Activated CD4-positive, alpha-beta T cell treated with anti-CD3 and anti-CD28 coated beads, Interleukin-10, Interleukin-2, amounts not matched to agents 100 ng/mL and 50 ng/mL, durations not matched to agents 16 hours and 8 hours (primary cell): ENCODE measurements at places on chromosomes 1 and 21.

DNA sequence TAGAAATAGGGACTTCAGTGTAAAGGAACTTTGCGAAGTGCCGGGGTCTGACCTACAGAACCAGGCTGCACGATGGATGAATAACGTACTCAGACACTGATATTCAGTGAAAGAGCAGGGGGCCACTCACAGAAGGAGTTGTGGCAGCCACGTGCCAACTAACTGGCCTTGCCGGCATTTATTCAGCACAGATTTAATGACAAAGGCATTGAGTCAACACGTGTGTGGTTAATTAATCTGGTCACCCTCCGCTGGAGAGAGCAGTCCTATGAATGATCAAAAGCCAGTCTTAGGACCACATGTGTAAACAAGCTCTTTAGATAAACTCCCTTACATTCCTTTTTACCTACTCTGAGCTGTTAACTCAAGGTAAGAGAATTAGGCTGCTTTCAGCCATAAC is 6.2 kb upstream of the B3GALT2 start:
- no peak for DNase-seq

GRCh38 chr1:5960336-5960735 is 31.9 kb downstream of the NPHP4 start:
- no peak for DNase-seq

DNA sequence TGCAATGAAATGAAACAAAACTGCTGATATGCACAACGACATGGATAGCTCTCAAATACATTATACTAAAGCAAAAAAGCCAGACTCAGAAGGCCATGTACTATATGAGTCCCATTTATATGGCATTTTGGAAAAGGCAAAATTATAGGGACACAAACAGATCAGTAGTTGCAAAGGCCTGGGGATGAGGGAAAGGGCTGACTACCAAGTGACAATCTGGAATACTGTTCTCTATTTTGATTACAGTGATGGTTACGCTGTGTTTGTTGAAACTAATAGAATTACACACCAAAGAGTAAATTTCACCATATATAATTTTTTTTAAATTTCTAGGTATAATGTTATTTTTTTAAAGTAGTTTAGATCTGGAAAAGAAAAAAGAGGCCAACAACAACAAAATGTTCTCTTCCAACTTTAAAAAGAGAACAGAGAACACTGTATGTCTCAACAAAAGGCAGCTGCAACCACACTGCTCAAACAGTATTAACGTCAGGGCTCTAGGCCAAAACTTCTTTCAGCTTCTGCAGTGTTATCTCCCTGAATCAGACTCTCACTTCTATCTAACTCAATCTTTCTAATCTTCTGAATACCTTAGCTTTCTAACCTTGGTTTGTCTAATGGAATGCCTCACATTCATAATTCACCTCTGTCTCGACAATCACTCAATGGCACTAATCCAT is 75.8 kb downstream of the FOXJ3 start:
- DNase-seq, result no peak

DNA sequence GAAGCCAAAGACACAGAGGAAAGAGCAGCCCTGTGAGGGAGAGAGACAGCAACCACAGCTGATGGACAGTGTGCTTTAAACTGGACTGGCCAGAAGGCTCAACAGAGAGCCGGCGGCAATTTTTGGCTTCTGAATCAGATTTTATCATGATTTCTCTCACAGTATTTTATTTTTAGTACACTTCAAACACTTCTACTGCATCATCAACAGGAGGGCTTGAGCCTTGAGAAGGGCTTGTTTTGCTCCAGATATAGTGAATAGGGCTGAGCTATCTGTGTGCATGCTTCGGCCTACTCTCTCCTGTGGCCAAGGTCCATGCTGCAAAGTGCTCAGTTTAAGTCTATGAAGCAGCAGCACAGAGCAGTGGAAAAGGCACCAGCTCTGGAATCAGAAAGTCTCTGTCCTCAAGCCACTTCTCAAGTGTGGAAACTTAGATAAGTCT is 33.3 kb downstream of the ADCY10 start:
- no peak for DNase-seq

- DNase-seq, result no peak
These were observed 36.6 kb upstream of the LCE5A start for GRCh38 chr1:152473887-152474537.

DNA sequence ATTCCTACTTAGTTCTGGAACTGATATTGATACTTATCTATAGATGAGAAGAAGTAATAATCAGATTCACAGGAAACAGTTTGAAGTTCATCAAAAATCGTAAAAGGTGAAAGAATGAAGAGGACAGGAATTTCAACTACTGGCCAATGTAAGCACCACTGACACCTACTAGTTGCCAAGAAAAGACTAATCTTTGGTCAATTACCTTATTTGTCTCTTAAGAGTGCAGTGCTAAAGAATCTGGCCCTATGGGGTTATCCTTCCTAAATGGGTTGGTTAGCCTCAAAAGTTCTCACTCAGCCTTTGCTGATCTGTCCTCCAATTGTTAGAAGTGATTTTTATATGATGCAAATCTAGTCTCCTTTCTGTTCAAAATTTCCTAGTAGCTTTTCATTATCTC is 29.5 kb downstream of the ADSS2 start:
- DNase-seq, result no peak

- DNase-seq, result no peak
These were observed 324.0 kb upstream of the NEGR1 start for GRCh38 chr1:72606216-72606810.

GRCh38 chr1:202145068-202145743 is 669 bp upstream of the ARL8A start:
- peak; percentile 80 for DNase-seq

- DNase-seq, result no peak
These were observed 43.4 kb downstream of the TSNAX start for GRCh38 chr1:231571904-231572303.

- no peak for DNase-seq
These were observed 390.7 kb upstream of the ZP4 start for GRCh38 chr1:238281418-238281817.

GRCh38 chr1:246971090-246971721 is 36.7 kb downstream of the ZNF695 start:
- peak; percentile 45 for DNase-seq

- no peak for DNase-seq
These were observed 13.9 kb downstream of the PHLDA3 start for GRCh38 chr1:201455098-201455497.

GRCh38 chr1:196584696-196585095 is 23.5 kb downstream of the KCNT2 start:
- no peak for DNase-seq

- no peak for DNase-seq
These were observed 713.8 kb downstream of the KCNT2 start for GRCh38 chr1:195894411-195894810.

- DNase-seq, result no peak
These were observed 37.4 kb downstream of the CITED4 start for GRCh38 chr1:40824591-40825434.

DNA sequence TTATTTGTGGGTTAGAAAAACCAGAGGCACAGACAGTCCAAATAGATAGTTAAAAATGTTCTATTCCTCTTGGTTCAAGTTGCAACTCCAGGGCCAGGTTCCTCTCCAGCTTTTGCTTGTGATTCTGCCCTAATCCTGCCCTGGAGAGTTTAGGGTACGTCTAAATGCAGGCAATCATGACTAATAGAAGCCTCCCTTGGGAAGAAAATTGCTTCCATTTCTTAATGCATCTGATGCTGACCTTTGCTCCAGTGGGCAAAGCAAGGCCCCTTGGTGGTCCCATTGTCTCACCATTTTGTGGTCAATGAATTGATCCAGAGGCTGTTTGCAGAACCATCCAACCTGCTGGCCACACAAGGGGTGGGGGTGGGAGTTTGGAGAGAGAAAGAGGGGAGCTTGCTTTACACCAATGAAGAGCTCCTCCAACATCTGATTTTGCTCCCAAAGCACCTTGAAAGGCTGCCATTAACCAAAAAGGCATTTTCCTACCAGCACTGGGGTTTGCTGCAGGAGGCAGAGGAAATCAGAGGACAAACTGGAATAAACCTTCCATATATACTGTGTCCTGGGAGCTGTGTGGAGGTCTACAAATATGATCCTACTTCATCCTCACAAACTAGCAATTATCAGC is 31.3 kb downstream of the C8B start:
- DNase-seq, result no peak

DNA sequence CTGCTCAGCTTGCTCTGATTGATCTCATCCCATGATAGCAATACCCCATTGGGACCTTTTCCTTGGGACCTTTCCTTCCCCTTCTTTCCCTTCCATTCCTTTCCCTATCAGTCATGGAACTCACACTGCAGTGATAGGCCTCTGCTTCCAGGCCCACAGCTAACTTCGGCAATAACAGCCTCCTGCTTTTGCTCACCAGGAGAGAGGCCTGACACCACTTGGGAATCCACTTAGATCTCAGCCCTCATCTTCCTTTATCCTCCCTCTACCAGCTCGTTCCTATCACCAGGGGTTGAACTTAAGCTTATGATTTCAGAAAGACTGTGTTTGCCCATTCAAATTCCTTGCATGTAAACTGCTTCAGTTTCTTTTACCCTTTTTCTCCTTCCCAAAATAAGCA is 11.0 kb upstream of the TIPRL start:
- DNase-seq, result no peak

GRCh38 chr1:61121631-61122030 is 39.3 kb downstream of the NFIA start:
- no peak for DNase-seq

- peak; percentile 67 for DNase-seq
These were observed 242.7 kb upstream of the JUN start for GRCh38 chr1:59026472-59026948.

GRCh38 chr1:71170925-71171324 is 90.1 kb upstream of the ZRANB2 start:
- no peak for DNase-seq

DNA sequence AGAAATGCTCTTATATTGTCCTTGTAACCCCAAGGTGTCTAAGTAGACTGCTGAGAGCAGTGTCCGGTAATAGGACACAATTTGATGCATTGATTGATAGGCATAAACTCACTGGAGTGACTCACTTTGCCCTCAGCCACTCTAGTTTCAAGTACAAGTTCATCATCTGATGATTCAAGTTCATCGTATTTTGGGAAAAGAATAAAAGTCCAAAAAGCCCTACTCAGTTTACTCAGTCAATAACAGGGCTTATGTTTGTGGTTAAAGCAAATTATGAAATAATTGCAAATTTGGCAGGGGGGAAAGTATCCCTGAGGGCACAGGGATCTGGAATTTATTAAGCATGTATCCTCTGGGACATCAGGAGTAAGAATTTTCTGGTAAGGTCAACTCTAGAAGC is 7.6 kb upstream of the ATF3 start:
- no peak for DNase-seq

GRCh38 chr1:29344336-29344735 is 108.0 kb downstream of the PTPRU start:
- DNase-seq, result no peak

- no peak for DNase-seq
These were observed 431.4 kb downstream of the BRINP3 start for GRCh38 chr1:190046231-190046630.

GRCh38 chr1:221093903-221094791 is 214.9 kb downstream of the HLX start:
- DNase-seq, result no peak

GRCh38 chr1:227791425-227792143 is 23.9 kb upstream of the PRSS38 start:
- DNase-seq, result no peak

DNA sequence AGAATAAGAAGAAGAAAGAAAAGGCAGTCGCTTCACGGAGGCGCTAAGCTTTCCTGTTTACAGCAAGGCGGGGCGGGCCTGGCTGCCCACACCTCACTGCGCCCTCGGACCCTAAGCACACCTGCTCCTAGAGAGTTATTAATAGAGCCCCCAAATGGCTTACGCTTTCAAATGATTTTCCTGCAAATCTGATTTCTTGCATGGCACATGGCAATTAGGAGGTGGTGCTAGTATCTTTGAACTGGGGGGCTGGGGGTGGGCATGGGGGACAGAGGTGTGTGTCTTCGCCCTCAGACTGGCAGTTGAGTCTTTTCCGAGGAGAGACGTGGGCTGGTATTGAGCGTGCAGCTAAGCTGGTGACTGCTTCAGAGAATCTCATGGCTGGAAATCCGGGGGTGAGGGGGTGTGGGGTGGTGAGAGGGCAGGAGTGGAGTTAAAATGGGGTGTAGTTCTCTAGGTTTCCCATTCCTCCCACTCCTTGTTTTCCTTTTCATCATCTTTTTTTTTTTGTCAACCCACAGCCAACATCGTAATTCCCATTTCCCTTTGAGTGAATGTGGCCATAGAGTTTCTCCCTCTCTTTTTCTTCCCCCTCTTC is 1.3 kb downstream of the S1PR1 start:
- peak; percentile 75 for DNase-seq

DNA sequence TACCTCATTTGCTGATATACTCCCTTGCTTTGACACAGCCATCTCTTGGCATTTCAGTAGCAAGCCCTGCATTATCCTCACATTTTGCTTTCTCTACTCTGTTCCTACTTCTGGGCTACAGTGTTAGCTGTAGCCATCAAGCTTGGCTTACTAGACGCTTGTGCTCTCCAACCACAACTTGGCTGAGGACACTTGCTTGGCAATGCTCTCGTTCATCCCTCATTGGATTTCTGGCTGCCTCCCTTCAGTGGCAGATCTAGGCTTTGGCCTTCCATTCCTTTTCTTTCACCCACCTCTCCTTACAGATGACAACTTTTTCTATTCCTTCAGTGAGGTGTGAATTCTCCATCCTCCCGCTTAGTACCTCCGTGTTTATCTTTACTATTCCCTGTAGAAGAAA is 428.7 kb upstream of the LRRC7 start:
- no peak for DNase-seq

DNA sequence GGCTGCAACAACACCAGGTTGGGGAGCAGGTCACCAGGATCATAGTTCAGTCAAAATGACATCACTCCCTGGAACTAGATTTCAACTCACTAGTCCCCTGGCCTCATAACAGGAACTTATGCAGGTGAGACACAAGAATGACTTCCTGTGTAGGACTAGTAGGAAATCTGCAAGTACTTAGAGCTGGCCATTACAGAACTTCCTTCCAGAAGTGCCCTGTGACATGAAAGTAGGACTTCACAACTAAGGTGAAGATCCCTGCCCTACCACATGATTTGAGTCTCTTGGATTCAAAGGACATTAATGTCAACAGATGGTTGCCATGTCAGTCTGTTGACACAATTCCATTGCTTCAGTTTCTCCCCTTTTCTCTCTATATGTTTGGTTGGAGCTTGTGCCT is 223.1 kb downstream of the RPS6KC1 start:
- DNase-seq, result peak; percentile 6

DNA sequence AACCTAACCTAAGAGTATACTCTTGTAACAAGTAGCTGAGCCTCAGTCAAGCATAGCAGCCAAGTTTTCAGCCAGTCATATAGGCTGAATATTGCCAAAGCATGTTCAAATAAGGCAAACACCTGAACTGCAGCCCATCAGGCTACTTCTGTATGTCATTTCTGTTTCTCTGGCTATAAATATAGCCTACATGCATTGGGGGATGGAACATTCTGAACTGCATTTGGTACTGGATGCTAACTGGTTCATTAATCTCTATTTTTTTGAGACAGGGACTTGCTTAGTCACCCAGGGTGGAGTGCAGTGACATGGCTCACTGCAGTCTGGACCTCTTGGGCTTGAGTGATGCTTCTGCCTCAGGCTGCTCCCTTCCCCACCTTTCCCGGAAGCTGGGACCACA is 37.3 kb downstream of the MAST2 start:
- no peak for DNase-seq

GRCh38 chr1:78003882-78004718 is 639 bp upstream of the DNAJB4 start:
- peak; percentile 70 for DNase-seq
